ENCODE measurements at places on chromosomes 4 and X.

DNA sequence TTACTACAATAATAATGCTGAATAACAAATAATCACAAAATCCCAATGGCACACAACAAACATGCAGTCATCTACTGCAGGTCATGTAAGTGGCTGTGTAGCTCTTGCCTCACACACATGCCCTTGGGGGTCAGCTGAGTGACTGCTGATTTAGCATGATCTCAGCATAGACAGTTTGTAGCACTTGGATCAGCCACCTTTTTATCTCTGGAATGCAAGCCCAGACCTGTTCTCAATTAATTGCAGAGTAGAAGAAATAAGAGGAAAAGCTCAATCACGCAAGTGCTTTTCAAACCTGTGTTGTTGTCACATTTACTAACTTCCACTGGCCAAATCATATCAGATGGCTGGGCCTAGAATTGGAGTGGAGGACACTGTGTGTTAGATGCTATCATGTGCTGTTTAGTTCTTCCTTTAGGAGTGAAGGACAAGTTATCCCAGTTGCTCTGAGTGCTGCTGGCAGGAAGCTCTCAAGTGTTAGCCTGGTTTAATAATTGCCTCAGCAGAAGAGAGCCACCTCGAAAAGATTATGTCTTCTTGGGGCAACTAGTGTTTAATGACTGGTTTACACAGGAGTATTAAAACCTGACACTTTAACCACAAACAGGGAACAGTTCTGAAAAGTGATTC lies 128.3 kb upstream of the EPHA5 start:
- DNase-seq = no peak

GRCh38 chr4:40991908-40992307 lies 222.4 kb downstream of the APBB2 start:
- DNase-seq = no peak

DNA sequence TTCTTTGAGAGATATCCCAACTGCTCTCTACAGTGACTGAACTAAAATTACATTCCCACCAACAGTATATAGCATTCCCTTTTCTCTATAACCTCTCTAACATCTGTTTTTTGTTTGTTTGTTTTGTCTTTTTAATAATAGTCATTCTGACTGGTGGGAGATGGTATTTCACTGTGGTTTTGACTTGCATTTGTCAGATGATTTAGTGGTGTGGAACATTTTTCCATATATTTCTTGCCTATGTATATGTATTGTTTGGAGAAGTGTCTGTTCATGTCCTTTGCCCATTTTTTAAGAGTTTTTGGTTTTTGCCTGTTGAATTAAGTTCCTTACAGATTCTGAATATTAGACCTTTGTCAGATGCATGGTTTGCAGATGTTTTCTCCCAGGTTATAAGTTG lies 9.0 kb downstream of the USO1 start:
- DNase-seq = no peak

DNA sequence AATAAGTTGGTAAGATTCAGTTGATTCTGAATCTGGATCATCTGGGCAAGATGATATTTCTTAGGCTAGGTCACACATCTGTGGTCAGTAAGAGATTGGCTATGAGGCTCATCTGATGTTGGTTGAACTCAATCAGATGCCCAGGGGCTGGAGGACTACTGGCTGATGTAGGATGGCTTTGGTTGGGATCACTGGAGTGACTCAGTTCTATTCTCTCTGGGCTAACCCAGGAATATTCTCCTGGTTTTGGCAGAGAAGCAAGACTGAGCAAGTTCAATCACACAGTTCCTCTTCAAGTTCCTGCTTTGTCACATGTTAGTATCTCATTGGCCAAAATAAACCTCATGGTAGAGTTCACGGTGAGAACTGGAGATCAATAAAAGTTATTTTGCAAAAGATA lies 902.3 kb upstream of the SLIT2 start:
- DNase-seq = no peak

All from nucleus accumbens (tissue), 56 donors.